ENCODE measurements at places on chromosomes 5 and 9. TPM values are rescaled to one million over a fixed set of nuclear protein-coding genes. Genes with fewer than 3 reads are reported as not detected.

SHOC1 gene
- total RNA-seq = 0.03 TPM

ERP44 gene
- 23.6 TPM for total RNA-seq

GDNF gene
- 1.1 TPM for total RNA-seq

INSYN2B gene
- 6.7 TPM for total RNA-seq

FOXD4 gene
- total RNA-seq = 0.10 TPM

C9orf50 gene
- total RNA-seq = not detected

PHYHD1 gene
- 12.9 TPM for total RNA-seq

IL3 gene
- total RNA-seq = not detected
